ENCODE measurements at places on chromosomes 3 and 15.

GRCh38 chr3:47890828-47891612, 88.1 kb downstream of the DHX30 start:
- no peak for DNase-seq

DNA sequence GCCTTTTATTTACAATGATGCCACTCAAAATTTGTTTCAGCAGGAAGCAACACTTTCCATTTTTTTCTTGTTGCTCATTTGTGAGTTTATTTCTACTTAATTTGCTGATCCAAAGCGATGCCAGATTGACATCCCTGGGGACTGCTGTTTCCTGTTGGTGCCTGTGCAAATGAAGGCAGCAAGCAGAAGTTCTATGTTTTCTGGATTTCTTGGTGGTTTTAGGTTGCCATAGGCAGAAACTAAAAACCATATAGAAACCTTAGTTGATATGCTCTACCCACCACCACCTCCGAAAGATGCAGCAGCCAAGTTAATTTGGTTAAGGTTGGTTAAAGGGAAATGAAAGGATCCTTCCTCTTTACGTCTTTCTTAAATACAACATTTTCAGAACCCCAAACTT, 356.2 kb downstream of the RBMS3 start:
- no peak for DNase-seq

DNA sequence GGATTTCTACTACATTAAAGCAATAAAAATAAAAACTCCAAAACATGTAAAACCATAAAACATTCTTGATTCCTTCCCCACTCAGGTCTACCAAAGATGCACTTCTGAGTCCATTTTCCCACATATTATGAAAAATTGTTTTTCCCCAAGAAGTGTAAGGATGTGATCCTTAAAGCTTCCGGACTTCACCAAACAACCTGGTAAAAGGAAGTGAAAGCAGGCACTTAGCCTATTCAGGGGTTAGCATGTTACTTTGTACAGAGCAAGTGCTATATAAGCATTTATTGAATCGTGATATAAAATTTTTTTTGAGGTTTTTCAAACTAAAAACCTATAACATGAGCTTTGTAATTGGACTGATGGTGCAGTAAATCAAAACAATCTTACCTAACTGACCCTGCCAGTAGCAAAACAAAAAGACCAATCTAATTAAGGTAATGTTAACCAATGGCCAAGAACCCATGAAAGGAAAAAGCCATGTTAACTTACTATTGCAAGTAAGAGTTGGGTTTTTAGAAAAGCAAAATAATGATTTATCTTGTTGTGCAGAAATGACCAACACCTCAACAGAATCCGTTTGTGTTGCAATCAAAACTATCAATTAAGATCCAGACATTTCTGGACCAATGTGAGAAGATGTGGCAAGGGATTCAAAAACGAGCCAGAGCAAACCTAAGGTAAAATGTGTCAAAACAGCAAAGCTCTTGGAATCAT, 1.8 kb downstream of the SETD2 start:
- no peak for DNase-seq

DNA sequence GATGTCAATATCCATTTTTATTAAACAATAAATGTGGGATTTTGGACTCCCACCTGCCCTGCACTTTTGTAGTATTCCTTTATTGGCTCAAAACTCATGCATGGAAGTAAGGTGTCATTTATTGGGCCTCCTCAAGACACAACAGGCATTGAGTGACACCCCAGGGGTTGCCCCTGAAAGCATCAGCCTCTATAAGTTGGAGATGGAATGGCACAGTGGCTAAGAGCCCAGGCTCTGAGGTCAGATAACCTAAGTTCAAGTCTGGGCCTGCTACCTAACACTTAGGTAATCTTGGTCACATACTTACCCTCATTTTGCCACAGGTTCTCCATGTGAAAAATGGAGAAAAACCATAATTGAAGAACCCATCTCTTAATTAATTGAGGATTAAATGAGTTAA, 4.6 kb downstream of the CAPN3 start:
- DNase-seq, result no peak

- DNase-seq, result no peak
Measured at GRCh38 chr15:101183226-101183930, 68.5 kb downstream of the CHSY1 start.

DNA sequence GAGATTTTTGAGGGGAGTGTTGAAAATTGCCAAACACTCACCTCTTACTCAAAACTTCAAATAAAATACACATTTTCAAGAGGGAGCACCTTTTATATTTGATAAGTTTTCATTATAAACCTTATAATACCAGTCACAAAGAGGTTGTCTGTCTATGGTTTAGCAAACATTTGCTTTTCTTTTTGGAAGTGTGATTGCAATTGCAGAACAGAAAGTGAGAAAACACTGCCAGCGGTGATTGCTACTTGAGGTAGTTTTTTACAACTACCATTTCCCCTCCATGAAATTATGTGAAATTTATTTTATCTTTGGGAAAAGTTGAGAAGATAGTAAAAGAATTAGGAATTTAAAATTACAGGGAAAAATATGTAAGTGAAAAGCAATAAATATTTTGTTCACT, 20.1 kb downstream of the DIPK2A start:
- no peak for DNase-seq

DNA sequence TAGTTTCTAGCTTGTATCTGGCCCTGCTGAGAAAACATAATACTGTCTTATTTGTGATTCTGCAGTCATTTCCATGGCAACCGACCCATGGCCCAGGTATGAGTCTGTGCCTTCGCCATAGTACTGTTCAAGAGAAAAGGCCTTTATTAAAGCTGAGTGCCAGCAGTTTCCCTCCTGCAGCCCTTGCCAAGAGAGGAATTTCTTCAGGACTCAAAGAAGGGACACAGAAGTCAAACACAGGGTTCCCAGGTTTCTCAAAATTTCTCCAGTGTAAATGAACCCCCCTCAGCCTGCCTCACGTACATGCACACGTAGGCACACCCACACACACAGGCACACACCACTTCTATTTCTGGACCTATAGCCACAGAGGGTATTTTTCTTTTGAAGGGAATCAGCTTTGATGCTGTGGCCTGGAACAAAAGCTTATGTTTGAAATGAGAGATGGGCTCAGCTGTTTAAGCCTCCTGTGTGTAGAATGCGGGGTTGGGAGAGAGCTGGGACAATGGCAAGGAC, 269.2 kb downstream of the PDCD6IP start:
- no peak for DNase-seq

DNA sequence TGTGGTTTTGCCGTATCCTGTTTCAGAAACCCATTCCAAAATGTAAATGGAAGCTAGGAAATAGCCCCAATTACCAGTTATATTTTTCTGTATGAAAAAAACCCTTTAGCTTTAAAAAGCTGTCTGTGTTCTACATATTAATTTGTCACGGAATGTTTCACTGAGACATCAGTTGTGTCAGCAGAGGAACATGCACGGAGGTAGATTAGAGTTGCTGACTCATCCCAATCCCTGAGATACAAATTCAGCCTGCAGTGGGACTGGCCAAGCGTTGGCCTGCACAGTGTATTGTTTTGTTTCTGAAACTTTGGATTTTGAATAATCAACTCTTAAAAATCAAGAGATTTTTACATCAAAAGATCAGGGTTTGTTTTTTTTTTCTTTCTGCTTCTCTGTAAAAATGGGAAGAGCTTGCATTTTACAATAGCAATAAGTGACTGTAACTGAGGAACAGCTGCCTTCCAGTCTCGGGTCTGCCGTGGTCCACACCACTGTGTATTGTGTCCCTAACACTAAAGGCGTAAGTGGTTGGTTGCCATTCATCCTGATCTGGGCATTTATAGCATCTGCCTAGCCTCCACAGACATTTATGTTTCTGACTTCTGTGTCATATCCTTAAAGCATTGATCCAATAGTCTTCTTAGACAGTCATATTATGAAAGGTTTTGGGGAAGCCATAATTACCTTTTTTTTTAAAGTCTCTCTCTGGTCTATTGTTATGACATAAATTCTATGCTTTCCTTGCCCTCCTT, 218.1 kb downstream of the ADAMTSL3 start:
- no peak for DNase-seq

- DNase-seq, result no peak
Measured at GRCh38 chr15:73176598-73176997, 124.3 kb downstream of the NEO1 start.

DNA sequence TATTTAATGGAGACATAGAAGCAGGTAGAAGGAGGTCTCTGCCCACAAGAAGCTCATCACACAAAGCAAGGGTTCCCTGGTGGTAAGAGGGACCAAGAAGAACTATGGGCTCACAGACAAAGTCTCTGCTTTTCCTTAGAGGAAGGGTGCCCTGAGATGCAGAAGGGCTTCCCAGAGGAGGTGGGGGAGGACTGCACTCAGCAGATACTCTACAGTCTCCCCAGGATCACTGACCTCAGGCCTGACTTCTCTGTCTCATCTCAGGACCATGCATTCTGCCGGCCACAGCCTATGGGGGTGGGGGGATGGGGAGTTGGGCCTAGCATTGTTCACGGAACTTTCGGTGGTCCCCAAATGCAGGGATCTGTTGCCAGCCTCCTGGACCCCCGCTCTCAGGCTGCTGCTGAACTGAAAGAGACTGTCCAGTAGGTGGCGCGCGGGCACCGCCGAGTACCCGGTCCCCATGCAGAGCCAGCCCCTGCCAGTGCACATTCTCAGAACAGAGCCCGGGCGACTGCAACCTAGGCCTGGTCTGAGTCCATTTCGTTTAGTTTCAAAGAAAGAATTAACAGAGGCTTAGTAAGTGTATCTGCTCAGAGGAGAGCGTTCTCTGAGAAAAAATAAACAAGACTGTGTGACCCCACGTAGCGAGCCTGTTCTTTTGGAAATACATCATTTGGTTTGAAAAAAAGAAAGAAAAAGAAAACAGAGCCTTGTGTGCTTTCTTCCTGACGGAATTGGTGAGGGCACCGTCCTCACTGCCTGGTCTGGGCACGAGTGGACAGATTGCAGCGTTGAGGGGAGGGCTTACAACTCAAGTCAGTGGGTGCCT, 74.1 kb downstream of the LRTM1 start:
- DNase-seq, result no peak

DNA sequence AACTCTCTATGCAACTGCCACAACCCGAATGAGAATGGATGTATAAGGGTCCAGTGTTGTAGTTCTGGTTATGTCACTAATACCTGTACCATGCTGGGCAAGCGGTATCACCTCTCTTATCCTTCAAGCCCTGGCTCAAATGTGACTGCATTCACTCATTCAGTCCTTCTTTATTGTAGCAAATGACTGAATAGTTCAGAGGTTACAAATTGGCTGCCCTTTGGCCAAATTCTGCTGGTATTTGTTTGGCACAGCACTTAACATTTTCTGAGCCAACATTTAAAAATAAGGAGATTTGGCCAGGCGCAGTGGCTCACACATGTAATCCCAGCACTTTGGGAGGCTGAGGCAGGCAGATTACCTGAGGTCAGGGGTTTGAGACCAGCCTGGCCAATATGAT, 47.5 kb downstream of the DLEC1 start:
- no peak for DNase-seq

- no peak for DNase-seq
Measured at GRCh38 chr15:44264148-44264547, 24.4 kb upstream of the GOLM2 start.

GRCh38 chr3:25572919-25573385, 91.8 kb downstream of the TOP2B start:
- DNase-seq, result no peak

- DNase-seq, result no peak
Measured at GRCh38 chr3:136042608-136043221, 77.2 kb downstream of the PPP2R3A start.

GRCh38 chr3:155870945-155871745, 695 bp downstream of the GMPS start:
- peak; percentile 5 for DNase-seq

- no peak for DNase-seq
Measured at GRCh38 chr3:108598375-108598774, 8.9 kb downstream of the DZIP3 start.

DNA sequence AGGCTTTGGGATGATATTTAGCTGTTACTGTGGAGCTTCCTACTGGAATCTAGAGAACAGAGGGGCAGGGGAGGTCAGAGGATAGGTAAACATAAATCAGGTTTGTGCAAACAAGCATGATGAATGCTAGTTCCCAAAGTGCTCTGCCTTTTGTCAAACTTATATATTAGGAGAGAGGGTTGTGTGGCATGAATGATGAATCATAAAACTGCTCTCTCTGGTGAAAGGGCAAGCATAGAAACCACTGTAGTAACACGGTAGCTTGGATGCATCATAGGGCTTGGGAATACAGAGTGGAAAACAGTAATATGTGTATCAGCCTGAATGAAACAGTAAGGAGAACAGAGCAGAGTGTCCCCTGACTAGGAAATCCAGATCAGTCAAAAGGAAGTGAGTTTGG, 486.7 kb downstream of the IL5RA start:
- DNase-seq, result no peak

DNA sequence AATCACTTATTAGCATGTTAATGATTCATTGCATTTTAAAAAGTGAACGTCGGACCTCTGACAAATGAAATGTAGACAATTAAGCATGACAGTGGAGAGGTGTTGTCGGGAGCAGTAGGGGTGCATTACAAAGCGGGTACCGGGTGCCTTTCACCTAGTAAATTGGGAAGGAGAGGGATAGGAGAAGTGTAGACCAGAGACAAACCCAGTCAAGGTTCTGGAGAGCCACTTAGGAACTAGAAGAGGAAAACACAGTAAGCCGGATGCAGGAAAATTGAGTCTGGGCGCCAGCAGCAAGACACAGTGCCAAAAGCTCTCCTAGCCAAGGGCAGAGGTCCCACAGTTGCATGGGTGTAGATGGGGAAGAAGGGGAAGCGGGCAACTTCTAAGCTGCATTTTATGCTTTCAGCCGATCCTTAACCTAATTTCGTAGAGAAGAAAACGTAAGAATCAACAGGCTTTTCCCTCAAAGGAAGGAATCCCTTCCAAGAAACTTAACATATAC, 3.1 kb upstream of the CERS3 start:
- DNase-seq, result no peak

DNA sequence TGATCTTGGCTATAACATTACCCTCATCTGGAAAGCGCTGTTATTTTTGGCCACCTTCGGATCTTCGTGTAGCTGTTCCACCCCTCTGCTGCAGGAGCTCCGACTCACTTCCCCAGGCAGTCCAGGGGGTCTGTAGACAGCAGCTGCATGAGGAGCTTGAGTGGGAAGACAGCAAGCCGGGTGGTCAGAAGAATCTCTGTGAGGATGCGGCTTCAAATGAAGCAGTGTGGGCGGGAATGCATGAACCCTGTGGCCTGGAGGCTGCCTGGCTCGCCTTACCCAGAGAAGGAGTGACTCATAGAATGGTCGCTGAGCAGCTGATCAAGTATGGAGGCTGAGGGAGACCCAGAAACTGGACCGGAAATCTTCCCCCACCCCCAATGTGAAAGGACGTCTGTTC, 45.2 kb upstream of the NR2F2 start:
- no peak for DNase-seq

DNA sequence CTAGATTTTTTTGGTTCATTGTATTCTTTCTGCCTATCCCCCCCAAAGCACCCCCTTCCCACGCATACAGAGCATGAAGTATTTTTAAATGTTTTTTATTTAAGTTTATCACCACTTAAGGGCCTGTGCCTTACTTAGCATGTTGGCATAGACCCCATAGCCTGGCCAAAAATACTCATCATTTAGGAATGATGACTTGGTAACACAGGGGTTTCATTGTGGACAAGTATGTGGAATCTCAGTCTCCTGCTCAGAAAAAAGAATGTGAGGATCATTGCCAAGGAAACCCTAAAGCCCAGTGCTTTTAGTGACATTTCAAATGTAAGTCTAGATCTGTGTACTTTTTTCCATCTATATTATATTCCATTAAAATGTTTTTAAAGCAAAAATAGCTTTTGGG, 146.3 kb downstream of the ALCAM start:
- no peak for DNase-seq

- no peak for DNase-seq
Measured at GRCh38 chr3:133208184-133208583, 170.0 kb downstream of the TMEM108 start.

Data from stimulated activated CD8-positive, alpha-beta memory T cell treated with anti-CD3 and anti-CD28 coated beads, Interleukin-4, amount 100 ng/mL, for 1 hour (primary cell).